ENCODE measurements at places on chromosomes 12 and 14.

DNA sequence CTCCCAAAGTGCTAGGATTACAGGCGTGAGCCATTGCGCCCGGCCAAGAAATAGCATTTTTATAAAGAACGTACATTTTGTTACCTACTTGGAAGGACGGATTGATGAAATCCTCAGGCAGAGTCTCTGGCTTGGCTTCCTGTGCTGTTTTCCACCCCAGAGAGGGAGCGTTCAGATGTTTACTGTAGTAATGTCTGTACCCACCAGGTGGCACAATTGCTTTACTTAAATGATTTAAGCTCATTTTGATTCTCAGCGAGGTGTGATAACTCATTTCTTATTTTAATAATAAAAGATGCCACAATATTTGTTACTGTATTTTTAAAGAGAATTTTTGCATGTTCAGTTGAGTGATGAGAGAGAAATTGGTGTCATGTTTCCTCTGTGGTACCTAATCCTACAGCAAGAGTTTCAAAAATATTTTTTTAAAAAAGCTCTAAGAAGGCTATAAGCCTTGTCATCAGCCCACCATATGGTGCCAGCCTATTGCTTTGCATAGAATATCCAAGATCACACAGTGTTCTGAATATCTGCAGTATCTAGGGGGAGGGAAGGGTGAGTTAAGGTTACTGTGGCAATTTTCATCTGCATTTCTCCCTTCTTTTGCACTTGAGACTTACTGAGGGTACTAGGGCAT lies 82.6 kb upstream of the TRAF3 start:
- peak; percentile 72 for DNase-seq

- no peak for DNase-seq
Measured at GRCh38 chr12:20696181-20696905, 1.2 kb downstream of the SLCO1C1 start.

- peak; percentile 3 for DNase-seq
Measured at GRCh38 chr12:122687086-122687485, 16.1 kb downstream of the HCAR2 start.

- peak; percentile 14 for DNase-seq
Measured at GRCh38 chr12:97912943-97913342, 450.3 kb downstream of the RMST start.

DNA sequence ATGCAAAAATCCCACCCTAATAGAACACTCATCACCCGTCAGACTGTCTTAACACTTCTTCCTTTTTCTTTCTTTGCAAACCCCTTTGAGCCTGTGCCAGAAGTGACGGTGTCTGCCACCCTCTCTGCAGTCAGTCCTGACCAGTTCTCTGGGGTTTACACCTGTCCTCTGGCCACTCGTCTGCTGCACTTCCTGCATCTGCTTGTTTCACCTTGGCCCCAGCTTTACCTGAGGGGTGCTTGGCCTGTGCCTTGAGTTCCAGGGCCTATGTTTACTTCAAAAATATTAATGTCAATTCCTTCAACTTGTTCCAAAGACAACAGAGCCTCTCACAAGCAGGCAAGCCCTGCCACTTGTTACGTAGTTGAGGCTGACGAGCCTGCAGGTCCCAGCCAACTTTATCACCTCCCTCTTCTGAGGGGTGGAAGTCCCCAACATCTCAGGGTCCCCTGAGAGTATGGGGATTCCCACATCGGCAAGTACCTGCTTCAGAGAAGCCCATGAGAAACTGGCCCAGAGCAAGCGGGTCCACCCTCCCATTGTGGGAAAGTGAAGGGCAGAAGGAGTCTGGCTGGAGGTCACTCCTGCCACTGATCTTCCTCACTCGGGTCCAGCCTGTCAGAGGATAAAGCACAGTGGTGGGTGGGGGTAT lies 205.4 kb downstream of the DAD1 start:
- no peak for DNase-seq

DNA sequence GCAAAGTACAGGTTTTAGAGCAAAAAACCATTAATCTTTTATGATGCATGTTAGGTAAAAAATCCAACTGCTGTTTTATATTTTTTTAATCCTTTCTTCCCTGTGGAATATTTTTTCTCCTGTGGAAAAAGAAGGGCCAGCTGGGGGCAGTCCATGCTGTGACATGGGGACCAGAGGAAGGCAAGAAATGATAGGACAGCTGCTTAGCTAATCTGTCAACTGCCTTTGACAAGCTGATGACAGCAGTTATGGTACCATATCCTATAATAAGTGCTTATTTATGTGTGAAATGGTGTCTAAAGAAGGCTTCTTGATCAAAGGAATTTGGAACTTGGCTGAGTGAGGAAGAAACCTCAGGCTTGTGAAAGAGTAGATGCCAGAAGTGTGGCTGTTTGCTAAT lies 452.4 kb upstream of the NOVA1 start:
- DNase-seq = no peak

GRCh38 chr12:45348311-45348710 lies 132.4 kb downstream of the ANO6 start:
- no peak for DNase-seq

DNA sequence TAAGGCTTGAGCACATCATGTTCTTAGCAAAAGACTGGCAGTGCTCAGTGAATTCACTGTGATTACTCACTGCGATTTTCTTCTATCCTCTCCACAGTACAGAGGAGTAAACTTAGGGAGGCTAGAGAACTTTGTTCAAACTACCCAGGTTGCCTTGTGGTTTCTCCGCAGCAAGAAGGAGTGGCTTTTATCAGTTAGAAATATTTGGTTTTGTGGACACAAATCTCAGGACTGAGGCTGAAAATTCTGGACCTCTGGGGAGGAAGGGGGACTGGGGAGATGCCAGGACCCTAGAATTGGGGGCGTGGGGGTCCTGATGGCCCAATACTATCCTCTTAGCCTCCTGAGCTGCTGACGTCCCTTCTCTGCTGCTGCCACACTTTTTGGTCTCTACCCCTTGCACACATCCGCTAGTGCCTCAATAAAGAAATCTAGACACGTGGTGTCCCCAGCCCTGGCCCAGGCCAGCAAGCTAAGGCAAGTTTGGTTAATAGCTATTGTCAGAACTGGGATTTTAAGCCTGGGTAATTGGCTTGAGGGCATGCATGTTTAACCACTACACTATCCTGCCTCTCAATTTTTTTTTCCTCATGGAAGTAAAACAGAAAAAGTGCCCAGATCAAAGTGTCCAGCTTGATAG lies 842 bp downstream of the OAS2 start:
- no peak for DNase-seq

GRCh38 chr14:40164083-40164482 lies 731.9 kb upstream of the FBXO33 start:
- DNase-seq = no peak

- peak; percentile 42 for DNase-seq
Measured at GRCh38 chr12:75505706-75506312, 5.6 kb downstream of the KRR1 start.

GRCh38 chr12:29066011-29066588 lies 83.0 kb upstream of the FAR2 start:
- DNase-seq = peak; percentile 62

DNA sequence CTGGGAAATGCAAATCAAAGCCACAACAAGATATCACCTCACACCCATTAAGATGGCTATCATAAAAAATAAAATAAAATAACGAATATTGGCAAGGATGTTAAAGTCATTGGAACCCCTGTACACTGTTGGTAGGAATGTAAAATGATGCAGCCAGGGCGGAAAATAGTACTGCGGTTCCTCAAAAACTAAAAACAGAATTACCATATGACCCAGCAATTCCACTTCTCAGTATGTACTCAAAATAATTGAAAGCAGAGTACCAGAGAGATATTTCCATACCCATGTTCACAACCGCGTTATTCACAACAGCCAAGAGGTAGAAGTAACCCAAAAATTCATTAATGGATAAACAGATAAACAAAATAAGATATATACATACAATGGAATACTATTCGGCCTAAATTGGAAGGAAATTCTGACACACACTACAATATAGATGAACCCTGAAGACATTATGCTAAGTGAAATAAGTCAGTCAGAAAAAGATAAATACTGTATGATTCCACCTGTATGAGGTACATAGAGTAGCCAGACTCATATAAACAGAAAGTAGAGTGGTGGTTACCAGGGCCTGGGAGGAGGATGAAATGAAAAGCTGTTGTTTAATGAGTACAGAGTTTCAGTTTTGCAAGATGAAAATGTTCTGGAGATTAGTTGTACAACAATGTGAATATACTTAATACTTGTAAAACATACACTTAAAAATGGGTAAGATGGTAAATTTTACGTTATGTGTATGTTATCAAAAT lies 84.6 kb downstream of the TXNDC16 start:
- no peak for DNase-seq

- no peak for DNase-seq
Measured at GRCh38 chr14:71408362-71409030, 501.2 kb downstream of the PCNX1 start.

DNA sequence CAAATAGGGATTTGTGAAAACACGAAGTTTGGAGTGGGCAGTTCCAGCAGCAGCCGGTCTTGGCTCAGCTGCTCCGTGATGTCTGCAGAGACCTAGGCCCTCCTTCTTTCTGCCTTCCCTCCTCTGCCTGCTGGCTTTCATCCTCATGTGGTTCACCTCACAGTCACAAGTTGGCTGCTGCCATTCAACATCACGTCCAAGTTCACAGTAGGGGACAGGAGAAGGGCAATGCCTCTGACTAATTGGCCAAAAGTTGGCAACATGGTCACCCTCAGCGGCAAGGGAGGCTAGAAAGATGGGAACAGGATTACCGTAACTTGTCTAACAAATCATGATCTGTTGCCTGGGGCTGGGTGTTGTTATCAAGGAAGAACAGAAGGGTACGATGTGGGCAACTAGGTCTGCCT lies 7.8 kb upstream of the CACNA2D4 start:
- DNase-seq = no peak

DNA sequence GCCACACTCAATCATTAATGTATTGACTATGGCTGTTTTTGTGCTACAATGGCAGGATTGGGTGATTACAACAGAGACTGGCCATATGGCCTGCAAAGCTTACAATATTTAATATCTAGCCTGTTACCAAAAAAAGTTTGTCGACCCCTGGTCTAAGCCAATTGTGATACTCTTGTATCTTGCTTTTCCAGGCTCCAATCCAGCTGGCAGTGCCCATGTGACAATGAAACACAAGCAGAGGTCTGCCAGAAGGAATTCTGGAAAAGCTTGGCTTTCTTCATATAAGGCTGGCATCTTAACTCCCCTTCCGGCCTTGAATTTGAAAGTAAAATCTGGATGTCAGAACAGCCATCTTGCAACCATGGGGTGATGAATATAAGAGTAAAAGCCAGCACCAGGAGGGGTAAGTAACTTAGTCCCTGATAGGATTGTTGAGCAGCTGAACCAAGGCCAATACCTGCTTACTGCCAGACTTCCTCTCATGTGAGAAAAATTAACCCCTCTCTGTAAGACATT lies 458.7 kb downstream of the TMTC2 start:
- no peak for DNase-seq

Data from AG10803 (cell line).